Stimulated activated CD4-positive, alpha-beta T cell treated with anti-CD3 and anti-CD28 coated beads, Interleukin-1b, Interleukin-23, amount 100 ng/mL, for 4 hours (primary cell): ENCODE measurements at places on chromosomes 7 and 10.

- peak; percentile 7 for DNase-seq
Observed at GRCh38 chr10:110993024-110993693, 73.8 kb downstream of the SHOC2 start.

- no peak for DNase-seq
Observed at GRCh38 chr7:26599982-26600381, 264.4 kb downstream of the SKAP2 start.

GRCh38 chr10:13140627-13141190, 20.6 kb upstream of the MCM10 start:
- DNase-seq: no peak

DNA sequence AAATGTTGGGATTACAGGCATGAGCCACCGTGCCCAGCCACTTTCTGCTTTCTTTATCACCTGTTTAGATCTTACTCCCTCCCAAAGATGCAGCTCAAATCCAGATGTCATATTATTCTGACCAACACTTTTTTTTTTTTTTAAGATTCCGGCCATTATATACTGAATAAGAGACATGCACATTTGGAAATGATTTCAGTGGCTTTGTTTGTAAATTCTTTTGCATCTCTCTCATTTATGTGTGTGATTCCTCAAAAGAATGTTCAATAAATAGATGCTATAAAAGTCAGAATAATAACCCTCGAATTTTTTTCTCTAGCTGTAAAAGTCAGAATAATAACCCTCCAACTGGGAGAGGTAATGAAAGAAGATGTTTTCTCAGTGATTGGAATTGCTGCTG, 25.4 kb downstream of the HECW1 start:
- no peak for DNase-seq

- DNase-seq: no peak
Observed at GRCh38 chr10:53006663-53007526, 234.3 kb upstream of the MBL2 start.

DNA sequence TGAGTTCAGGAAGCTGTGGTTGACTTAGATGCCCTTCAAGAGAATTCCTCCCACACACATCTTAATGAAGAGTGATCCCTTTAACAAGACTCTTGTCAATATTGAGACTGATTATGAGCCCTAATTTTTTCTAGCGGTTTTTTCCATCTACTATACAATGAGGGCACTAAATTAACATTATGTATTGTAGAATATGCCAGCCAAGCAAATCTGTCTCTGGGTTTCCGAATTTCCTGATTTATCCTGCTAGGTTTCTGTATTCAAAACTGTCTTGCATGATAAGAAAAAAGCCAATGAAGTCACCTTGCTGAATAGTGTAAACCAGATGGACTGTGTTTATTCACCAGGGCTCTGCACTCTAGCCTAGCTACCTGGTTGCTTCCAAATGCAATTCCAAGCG, 224.2 kb upstream of the KMT2E start:
- no peak for DNase-seq

- DNase-seq: no peak
Observed at GRCh38 chr10:110714356-110714755, 70.2 kb downstream of the RBM20 start.

DNA sequence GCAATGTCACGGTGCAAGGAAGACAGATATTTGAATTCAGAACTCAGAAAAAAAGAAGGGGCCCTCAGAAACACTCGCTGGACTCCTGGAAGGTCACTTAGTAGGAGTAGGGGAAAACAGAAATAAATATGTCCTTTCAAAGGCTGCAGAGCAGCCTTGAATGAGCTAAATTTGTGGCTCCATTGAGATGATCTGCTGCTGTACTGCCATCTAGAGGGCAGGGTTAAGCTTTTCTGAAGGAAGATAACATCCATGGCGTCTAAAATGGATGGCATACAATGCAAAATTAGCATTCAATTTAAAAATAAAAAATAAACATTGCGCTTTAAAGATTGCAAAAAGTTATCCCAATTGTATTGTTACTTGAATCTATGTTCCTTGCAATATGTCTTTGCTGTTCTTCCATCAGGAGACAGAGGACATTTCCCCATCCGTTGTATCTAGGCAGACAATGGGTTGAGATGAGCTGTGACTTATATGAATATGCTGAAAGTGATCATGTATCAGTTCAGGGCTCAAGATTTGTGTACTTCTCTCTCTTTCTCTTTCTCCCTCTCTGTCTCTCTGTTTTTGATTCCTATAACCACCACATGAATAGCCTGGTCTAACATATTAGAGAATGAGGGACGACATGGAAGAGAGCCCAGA, 642.2 kb downstream of the SH2D4B start:
- no peak for DNase-seq

GRCh38 chr7:27484451-27484850, 178.2 kb downstream of the HIBADH start:
- DNase-seq: no peak
